OCI-LY7 (cell line): ENCODE measurements at places on chromosomes 1 and 21. TPM values are rescaled to one million over a fixed set of nuclear protein-coding genes. Genes with fewer than 3 reads are reported as not detected.

DNA sequence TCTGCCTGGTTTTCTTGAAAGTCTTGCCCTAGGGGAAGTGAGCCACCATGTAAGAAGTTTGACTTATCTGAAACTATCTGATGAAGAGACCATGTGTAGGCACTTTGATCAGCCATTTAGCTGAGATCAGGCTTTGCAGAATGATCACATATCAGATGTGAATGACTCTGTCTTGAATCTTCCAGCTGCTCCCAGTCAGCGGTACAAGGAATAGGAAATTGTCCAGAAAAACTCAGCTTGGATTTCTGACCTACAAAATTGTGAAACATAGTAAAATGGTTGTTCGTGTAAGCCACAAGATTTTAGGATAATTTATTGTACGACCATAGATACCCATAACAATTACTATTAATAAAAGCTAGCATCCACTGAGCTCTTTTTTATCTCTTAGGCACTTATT lies 41.9 kb upstream of the NTNG1 start:
- DNase-seq = no peak

DNA sequence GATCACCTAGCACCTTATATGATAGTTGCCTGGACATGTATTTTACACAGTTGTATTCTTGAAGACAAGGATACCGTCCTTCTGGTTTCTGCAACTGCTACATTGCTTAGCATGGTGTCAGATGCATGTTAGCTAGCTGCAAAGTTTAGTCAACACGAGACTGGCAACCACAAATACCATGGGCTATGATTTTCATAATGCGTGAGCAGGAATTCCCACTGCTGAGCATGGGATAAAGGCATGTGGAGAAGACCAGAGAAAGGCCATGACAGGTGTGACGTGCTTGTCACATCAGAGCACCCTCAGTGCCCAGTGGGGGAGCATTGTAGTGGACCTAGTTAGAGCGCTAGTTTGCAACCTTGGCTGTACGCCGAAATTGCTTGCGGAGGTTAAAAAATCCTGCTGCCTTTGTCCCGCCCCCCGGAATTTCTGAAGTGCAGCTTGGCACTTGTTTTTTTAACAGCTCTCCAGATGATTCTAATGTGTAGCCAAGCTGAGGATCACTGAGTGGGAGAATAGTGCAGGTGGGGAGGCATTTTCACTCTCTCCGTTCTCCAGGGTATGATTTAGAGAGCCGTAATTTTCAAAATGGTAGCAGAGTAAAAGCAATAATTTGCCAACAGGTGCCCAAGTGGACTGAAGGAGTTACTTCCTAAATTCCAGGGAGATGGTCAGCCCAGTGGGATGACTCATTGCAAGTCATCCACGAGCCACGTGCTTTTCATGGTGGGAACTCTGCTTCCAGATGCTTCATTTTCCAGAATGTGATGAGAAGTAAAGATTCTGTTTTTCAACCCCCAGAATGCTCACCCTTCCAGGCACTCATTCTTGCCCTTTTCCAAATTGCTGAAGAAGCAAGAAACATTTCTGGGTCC lies 81.0 kb downstream of the CNIH3 start:
- DNase-seq = no peak

- no peak for DNase-seq
Observed at GRCh38 chr1:179529482-179530195, 46.1 kb downstream of the NPHS2 start.

GRCh38 chr1:179478370-179478769 lies 97.4 kb downstream of the NPHS2 start:
- DNase-seq = no peak

Gene FCRL5
- total RNA-seq = 44.8 and 57.4 TPM in 2 replicates
